Stimulated activated CD8-positive, alpha-beta memory T cell treated with anti-CD3 and anti-CD28 coated beads, Interleukin-7, amount 100 ng/mL, for 1 hour (primary cell): ENCODE measurements at places on chromosomes 4 and X.

- DNase-seq: no peak
Measured at GRCh38 chr4:122702939-122703338, 29.6 kb upstream of the BBS12 start.

DNA sequence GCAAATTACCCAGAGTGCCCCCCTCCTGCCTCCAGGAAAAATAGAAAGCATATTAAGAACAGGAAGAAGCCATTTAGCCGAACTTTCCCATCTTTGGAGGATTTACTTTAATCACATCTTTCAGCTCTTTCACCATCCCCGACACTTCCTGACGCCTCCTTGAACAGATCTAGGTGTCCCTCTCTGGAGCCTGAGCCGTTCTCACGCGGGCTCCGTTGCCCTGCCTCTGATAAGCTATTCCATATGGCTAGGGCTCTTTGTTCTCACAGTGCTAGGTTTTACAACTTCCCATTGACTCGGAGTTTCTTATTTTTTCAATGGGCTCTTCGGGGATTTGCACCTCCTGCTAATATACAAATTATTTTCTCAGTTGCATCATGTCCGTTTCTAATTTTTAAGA, 82.1 kb upstream of the GPC4 start:
- no peak for DNase-seq

DNA sequence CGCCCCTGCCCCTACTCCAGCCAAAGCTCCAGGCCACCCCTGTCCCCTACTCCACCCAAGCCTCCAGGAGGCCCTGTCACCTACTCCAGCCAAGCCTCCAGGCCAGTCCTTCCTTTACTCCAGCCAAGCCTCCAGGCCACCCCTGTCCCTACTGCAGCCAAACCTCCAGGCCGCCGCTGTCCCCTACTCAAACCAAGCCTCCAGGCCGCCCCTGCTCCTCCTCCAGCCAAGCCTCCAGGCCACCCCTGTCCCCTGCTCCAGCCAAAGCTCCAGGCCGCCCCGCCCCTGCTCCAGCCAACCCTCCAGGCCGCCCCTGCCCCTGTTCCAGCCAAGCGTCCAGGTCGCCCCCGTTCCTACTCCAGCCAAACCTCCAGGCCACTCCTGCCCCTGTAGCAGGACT, 5.1 kb upstream of the ASMT start:
- no peak for DNase-seq

- no peak for DNase-seq
Measured at GRCh38 chr4:108601106-108601505, 19.3 kb upstream of the RPL34 start.

DNA sequence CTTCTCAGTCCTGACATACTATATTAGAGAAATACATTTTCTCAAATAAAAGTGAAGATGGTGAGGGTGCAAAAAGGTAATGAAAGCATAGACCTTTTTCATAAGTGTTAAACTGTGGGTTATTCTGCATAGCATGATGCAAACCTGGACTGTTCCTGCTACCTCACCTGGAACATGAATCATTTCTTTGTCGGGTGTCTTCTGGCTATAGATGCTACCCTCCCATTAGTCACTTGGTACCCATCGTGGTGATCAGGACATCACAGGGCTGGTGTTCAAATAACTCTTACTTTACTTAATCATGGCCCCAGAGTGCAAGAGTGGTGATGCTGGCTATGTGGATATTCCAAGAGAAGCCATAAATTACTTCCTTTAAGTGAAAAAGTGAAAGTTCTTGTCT, 264.7 kb upstream of the AGA start:
- DNase-seq: no peak

DNA sequence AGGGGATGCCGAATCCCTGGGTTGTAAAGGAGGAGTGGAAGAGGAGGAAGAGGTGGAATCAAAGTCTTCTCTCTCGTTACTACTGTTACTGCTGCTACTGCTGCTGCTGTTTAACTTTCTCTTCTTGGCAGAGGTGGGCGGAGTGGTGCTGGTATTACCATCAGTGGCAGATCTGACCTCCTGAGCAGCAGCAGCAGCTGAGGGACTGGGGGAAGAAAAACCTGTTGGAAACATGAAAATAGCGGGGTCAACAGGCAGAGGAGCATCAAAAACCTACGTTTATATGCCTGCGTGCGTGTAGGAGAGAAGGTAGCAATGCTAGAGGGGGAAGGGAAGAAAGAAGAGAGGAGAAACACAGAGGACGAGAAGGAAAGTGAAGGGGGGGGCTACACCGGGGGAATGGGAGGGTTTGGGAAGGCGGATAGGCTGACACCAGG, 339 bp downstream of the CUL4B start:
- no peak for DNase-seq

GRCh38 chrX:9988762-9989161, 21.6 kb downstream of the CLDN34 start:
- DNase-seq: no peak

GRCh38 chrX:24703185-24703494, 9.4 kb downstream of the POLA1 start:
- DNase-seq: no peak

GRCh38 chr4:109588176-109588575, 28.1 kb downstream of the MCUB start:
- no peak for DNase-seq
